ENCODE measurements at places on chromosomes 6 and 20.

- DNase-seq = no peak
These were observed 7.2 kb downstream of the PXDC1 start for GRCh38 chr6:3744211-3744900.

GRCh38 chr6:158789115-158789917 is 29.9 kb downstream of the EZR start:
- no peak for DNase-seq

DNA sequence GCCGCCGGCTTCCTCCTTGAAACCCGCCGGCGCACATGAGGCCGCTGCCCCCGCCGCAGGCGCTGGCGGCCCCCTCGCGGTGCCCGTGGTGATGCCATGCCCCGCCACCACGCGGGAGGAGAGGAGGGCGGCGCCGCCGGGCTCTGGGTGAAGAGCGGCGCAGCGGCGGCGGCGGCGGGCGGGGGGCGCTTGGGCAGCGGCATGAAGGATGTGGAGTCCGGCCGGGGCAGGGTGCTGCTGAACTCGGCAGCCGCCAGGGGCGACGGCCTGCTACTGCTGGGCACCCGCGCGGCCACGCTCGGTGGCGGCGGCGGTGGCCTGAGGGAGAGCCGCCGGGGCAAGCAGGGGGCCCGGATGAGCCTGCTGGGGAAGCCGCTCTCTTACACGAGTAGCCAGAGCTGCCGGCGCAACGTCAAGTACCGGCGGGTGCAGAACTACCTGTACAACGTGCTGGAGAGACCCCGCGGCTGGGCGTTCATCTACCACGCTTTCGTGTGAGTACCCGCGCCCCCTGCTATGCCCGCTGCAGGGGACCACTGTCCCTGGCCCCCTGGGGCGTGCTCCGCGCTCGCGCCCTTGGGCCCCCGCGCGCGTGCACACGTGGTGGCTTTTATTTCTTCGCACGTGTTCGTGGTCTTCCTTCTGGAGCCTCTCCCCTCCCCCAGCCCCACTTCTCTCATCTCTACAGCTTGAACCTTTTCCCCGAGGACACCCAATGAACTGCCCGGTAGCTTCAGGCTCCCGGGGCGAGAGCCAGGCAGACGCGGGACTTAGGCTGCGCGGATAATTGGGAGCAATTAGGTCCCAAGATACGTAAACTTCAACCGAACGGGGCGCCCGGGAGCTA is 453 bp downstream of the KCNQ5 start:
- peak; percentile 32 for DNase-seq

GRCh38 chr6:109738667-109739066 is 47.6 kb downstream of the FIG4 start:
- no peak for DNase-seq

DNA sequence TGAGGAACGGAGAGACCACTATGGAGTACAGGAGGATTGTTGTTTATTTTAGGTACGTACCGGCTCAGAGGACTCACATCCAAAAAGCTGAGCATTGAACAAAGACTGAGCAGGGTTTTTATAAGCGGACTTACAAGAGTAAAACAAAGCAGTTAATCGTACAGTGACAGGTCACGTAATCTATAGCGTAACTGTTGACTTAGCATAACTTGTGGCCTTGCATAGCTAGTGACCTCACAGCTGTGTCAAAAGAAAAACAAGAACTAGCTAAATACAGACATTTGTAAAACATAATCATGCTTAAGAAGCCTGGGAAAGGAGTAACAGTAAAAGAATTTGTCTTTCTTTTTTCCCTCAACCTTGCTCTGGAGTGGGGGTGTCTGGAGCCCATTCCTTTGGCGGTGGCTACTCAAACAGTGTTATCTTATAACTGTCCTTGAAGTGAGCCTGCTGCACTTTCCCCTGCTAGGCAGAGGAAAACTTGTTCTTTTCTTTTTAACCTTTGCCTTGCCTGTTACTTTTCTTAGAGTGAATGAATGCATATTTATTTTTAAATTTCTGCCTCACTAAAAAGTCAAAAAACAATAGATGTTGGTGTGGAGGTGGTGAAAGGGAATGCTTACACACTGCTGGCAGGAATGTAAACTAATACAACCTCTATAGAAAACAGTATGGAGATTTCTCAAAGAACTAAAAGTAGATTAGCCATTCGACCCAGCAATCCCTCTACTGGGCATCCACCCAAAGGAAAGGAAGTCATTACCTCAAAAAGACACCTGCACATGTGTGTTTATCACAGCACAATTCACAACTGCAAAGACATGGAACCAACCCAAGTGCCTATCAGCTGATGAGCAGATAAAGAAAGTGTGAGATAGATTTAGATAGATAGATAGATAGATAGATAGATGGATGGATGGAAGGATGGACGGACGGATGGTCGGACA is 109.0 kb downstream of the TAF4 start:
- DNase-seq = no peak

DNA sequence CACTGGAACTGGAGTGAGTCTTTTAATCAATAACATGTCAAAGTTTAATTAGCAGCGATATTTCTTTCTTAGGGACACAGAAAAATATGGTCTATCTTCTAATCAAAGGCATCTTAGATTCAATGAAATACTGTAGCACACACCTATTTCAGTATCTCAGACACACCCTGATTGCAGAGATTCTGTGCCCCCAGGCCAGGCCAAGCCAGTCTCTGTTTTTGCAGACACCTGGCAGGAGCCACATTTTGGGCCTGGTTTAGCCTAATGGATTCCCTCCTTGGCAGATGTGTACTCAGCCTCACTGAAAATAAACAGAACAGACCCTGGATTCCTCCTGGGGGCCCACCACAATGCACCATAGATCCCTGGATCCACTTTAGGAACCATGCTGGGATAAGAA is 74.8 kb downstream of the LRFN2 start:
- DNase-seq = no peak

GRCh38 chr6:12009180-12009685 is 2.9 kb upstream of the HIVEP1 start:
- DNase-seq = no peak

GRCh38 chr6:5121479-5121878 is 36.3 kb downstream of the PPP1R3G start:
- DNase-seq = no peak

- DNase-seq = no peak
These were observed 104.5 kb downstream of the DHX35 start for GRCh38 chr20:39066471-39067242.

DNA sequence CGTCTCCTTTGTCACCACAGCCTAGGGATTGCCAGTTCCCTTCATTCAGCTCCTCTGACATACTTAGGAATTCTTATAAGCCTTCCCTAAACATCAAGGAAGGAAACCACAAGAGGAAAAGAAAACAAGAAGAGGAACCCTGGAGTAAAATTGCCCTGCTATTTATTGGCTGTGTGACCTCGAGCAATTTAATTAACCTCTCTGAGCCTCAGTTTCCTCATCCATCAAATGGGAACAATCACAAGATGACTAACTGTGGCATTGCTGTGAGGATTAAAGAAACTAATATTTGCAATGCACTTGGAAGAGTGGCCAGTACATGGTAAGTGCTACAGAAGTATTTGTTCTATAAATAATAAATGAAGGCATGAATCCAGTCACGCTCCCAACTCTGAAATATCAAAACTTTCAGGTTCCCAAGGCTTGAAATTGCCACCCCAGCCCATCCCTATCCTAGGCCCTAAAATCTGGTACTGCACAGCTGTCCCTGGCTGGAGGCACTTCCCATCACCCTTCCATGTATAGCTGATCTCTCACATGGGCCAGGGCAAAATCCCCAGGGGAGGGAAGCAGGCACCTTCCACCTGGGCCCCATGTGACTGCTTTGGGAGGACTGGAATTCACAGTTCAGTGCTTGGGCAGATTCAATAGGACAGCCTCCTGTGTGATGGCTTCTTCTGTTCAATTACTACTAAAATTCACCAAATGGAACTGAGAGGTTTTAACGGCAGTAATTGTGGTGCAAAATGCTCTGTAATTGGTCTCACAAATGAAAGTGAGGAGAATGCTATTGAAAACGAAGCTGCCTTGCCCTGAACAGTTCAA is 78.0 kb upstream of the MAFB start:
- no peak for DNase-seq

- no peak for DNase-seq
These were observed 104.8 kb downstream of the GMDS start for GRCh38 chr6:2140438-2141128.
